Activated CD4-positive, alpha-beta T cell treated with anti-CD3 and anti-CD28 coated beads, Interleukin-2, amount 50 U/mL, for 4 hours (primary cell): ENCODE measurements at places on chromosomes 4 and X.

DNA sequence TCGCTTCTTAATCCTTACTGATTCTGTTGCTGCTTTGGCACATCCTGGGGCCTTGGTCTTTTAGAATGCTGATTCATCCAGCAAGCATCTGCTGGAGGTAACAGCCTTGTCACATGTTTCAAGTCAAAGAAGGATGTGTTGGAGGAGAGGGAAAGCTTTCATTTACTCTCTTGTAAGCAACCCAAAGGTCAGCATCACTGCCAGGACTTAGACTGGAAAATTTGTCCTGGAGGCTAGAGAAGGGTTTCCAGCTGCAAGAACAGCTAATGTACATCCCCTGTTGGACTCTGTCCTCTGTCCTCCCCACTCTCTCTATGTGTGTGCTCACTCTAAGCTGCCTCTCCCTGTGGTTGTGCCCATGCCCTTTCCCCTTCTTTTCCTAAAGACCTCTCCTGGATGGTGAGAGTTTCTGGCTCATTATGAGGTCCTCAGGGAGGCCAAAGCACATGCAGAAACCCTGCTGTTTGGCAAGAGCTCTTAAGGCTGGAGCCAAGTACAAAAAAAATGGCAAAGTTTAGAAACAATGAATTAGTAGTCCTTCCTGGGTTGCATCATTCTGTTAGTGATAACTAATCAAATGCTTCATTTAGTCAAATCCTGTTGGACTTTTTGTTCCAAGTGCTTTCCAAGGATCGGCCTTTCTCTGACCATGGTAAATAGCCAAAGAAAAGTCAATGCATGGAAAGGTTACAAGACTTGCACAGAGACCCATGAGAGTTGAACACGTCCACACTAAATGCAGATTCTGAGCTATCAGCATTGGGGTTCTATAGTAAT lies 13.4 kb upstream of the SRPX start:
- DNase-seq, result no peak

DNA sequence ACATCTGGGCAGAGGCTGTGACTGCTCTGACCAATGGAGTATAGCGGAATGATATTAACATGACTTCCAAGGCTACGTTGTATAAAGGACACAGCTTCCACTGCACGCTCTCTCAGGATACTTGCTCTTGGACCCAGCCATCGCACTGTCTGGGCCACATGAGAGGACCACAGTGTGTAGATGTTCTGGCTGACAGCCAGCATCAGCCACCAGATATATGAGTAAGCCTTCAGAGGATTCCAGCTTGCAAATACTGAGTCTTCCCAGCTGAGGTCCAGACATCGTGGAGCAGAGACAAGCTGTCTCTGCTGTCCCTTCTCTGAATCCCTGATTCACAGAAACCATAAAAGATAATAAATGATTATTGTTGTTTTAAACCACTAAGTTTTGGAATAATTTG lies 146.8 kb upstream of the USP9X start:
- DNase-seq, result no peak

DNA sequence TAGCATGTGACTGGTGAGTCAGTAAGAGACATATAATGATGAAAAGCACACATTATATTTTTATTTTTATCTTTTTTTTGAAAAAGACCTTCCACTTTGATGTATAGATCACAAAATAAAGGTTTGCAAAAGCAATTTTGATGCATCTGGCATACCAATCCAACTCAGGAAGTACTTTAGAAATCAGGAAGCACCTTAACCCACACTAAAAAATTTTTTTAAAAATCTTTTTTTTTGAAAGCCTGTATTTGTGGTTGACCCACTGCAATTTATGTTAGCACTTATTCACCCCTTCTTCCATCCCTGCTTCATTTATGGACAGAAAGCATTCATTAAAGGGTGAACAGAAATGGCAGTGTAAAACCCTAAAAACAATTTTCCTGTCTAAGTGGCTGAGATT lies 16.6 kb downstream of the TMEM255A start:
- DNase-seq, result no peak

DNA sequence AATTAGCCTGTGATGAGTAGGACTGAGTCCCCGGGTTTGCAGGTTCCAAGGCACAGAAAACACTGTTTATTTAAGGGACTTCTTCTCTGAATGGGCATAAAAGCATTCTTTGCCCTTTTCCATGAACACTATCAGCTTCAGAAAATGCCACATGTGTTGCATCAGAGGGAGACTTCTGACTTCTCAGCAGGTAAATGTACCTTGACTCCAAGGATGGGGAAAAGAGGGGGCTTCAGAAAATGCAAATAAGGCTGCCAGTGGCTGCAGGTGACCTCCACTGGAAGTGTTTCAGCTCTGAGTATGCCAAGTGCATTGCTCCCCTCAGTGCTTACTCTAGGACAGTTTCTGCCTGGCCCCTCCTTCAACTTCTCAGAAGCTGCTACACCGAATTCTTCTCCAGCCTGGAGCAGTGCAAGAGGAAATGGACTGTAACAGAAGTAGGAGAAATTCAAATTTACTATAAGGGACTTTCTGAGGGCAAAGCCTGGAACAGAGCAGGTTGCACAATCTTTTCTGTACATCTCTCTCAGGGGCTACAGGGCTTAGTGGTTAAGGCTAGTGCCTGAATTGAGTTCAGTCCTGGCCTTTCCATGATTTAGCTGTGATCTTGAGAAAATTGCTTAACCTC lies 233.2 kb downstream of the PTTG2 start:
- DNase-seq, result no peak

DNA sequence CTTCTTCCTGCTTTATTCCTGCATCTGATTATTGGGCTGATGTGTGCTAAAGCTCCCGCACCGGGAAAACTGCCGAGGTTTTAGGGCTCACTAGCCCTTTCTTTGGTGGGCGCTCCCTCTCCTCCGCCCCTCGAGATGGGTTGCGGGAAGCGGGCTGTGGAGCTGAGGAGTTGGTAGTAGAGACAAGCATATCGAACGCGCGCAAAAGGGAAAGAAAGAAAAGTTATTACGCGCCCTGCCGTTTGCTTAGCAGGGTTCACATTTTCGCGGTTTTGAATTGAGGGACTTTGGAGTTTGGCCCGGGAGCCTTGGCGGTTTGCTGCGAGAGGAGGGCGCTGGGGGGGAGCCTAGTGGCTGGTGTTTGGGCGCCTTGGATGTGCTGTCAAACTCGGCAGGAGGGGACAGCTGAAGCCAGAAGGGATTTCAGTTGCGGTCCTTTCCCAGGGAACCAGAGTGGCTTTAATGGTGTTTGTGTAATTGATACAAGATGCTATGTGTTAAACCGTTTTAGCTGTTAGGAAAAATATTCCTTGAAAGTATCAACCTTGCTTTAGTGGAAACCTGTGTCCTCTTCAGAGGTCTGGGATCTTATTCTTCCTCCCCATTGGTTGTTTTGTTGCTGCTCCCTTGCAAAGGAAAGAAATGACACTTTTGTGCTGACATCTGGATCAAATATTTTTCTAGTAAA lies 1.1 kb downstream of the GAB1 start:
- no peak for DNase-seq

- no peak for DNase-seq
Observed at GRCh38 chrX:118569676-118570075, 74.1 kb downstream of the DOCK11 start.

- DNase-seq, result no peak
Observed at GRCh38 chr4:87843936-87844335, 11.2 kb downstream of the MEPE start.
